ENCODE measurements at places on chromosomes 11 and 22. TPM values are rescaled to one million over a fixed set of nuclear protein-coding genes. Genes with fewer than 3 reads are reported as not detected.

Gene ASCL2
- 0.82 TPM for total RNA-seq

Gene TEX54
- total RNA-seq: not detected

Gene GALNT18
- 20.4 TPM for total RNA-seq

Gene OVOL1
- under 0.01 TPM for total RNA-seq

Gene DCHS1
- 38.3 TPM for total RNA-seq

Gene NXPE1
- total RNA-seq: not detected

Gene MRGPRX3
- total RNA-seq: not detected

Gene P2RY2
- not detected for total RNA-seq

Gene PRAME
- total RNA-seq: not detected

Gene ARSA
- 4.5 TPM for total RNA-seq

Gene MFNG
- 1.6 TPM for total RNA-seq

Gene TTC28
- total RNA-seq: 79.5 TPM

Gene MUC2
- not detected for total RNA-seq

Gene FIBIN
- 6.5 TPM for total RNA-seq

Gene USP2
- 2.4 TPM for total RNA-seq

Gene MRGPRX4
- total RNA-seq: not detected

Gene APOBEC3H
- total RNA-seq: not detected

Gene ADM2
- total RNA-seq: not detected

Gene CSNK2A3
- 2.0 TPM for total RNA-seq

Gene SNX32
- 6.1 TPM for total RNA-seq

Gene MS4A4E
- total RNA-seq: not detected

Gene MFRP
- not detected for total RNA-seq

Gene OR52I1
- not detected for total RNA-seq

Gene OR2AT4
- not detected for total RNA-seq

Gene PKDREJ
- total RNA-seq: under 0.01 TPM

Gene RAG2
- not detected for total RNA-seq

Gene OR8G5
- not detected for total RNA-seq

Gene OR8G1
- total RNA-seq: not detected

Gene MUC5AC
- total RNA-seq: not detected

Gene GPHA2
- total RNA-seq: not detected

Gene DEUP1
- total RNA-seq: 0.82 TPM

Gene H19
- total RNA-seq: 9.8 TPM

Gene CCDC89
- 0.41 TPM for total RNA-seq

Gene RAB3IL1
- 1.6 TPM for total RNA-seq

Gene GGTLC2
- not detected for total RNA-seq

Gene GRIA4
- 63.2 TPM for total RNA-seq

Gene PRR14L
- total RNA-seq: 26.9 TPM

Gene KRTAP5-10
- total RNA-seq: not detected

Gene PLAAT5
- 2.4 TPM for total RNA-seq

Gene GDPD4
- not detected for total RNA-seq

Gene SERPING1
- 7.3 TPM for total RNA-seq

Gene CCDC116
- total RNA-seq: not detected

Gene TMEM45B
- total RNA-seq: 0.41 TPM

Gene CCDC188
- total RNA-seq: 0.82 TPM

Gene SHANK3
- total RNA-seq: 4.1 TPM

Gene SEZ6L
- 51.8 TPM for total RNA-seq

Gene CNTF
- 1.2 TPM for total RNA-seq

Gene C22orf42
- 0.41 TPM for total RNA-seq

Measured in frontal cortex (tissue), 4 donors.